ENCODE measurements at places on chromosomes 16 and 17.

- DNase-seq = no peak
Observed at GRCh38 chr17:64500487-64500859, 3.6 kb upstream of the POLG2 start.

DNA sequence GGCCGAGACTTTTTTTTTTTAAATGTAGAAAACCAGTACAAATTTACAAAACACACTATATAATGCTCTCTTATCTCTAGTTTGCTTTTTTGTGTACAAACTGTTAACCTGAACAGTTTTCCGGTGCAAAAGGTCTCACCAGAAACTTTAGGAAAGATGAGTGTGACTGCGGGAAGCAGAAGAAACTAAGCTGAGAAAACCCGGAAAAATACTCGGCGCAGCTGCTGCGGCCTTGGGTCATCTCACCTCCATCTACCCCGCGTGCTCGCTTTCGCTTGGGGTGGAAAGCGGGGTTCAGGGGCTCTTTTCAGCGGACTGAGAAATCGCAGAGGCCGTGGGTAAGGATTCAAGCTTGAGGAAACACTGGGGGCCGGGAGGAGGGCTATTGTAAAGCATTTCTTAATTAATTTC is 1.8 kb downstream of the SALL1 start:
- no peak for DNase-seq

DNA sequence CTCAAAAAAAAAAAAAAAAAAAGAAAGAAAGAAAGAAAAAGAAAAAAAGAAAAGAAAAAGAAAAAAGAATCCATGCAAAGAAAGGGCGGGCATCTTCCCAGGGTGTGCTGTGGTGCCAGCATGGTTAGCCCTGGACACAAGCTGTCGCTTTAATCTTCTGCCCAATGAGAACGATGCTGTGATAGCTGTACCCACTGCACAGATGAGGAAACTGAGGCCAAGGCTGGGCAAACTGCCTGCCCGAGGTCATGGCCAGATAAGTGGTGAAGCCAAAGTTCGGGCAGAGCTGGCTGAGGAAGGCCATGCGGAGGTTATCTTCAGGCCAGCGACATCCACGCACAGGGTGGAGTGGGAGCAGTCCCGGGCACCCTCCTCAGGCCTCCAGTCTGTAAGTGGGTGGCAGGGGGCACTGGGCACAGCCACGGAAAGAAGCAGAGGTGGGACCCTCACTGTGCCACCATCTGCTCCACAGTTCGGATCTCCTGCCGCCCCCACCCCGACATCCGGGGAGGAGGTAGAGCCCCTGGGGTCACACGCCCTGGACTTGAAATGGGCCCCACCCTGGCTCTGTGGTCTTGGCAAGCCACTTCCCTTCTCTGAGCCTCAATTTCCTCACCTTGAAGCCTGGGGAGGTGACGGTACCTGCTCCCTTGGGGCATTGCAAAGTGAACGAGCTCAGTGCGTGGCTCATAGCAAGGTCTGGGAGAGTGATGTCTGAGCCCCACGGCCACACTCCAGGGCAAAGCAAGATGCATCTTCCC is 6.5 kb downstream of the FBXL16 start:
- DNase-seq = no peak

DNA sequence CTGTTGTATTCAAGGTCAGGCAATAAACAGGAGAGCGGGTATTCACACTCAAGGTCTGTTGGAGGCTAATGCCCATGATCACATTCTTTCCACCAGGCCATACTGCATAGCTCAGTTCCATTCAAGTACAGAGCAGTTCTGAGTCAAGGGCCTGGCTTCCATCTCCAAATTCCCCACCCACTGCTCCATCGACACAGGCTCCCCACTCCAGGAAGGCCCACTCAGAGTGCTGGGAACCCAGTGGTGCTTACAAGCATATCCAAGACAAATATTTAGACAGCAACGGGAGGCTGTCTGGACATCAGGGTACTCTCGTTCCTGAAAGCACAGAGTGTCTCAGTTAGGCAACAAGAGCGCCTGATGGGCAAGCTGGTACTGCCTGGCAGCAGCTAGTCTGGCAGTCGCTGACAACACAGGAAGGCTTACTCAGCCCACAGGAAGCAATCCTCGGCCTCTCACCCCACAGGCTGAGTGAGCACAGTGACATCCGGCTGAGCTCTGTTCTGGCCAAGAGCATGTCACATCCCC is 40.9 kb downstream of the RFFL start:
- peak; percentile 86 for DNase-seq

DNA sequence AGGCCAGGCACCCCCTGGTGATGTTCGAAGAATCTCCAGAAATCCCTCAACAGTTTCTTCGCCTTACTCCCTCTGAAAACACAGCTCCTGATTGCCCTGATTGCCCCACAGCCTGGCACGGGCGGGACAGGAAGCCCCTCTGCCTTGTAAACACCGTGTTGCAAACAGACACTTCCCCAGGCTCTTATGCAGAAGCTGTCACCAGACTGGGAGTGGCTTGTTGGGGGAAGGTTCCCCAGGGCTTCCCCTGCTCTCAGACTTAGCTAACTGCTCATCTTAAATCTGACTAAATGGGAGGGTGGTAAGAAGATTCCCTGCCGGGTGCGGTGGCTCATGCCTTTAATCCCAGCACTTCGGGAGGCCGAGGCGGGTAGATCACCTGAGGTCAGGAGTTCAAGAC is 11.2 kb downstream of the PIK3R5 start:
- peak; percentile 93 for DNase-seq

- DNase-seq = no peak
Observed at GRCh38 chr16:50024207-50024606, 818 bp upstream of the CNEP1R1 start.

DNA sequence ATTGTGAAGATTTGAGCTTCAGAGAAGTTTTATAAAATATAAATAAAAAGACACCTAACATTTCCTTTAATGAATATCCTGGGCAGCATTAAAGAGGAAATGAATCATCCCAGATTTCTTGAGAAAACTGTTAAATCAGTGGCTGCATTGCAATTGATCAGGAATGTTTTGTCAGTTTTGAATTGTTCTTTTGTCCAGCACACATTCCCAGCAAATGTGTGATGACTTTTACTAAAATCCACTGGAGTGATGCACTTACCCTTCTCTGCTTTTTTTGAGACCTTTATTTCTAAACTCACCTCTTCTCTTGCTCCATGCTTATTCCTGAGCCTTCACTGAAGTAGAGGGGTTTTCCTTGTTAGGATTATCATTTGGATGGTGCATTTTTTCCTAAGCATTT is 1307.2 kb downstream of the CDH8 start:
- DNase-seq = no peak

GRCh38 chr17:36721560-36722120 is 120.3 kb downstream of the MRM1 start:
- DNase-seq = no peak

DNA sequence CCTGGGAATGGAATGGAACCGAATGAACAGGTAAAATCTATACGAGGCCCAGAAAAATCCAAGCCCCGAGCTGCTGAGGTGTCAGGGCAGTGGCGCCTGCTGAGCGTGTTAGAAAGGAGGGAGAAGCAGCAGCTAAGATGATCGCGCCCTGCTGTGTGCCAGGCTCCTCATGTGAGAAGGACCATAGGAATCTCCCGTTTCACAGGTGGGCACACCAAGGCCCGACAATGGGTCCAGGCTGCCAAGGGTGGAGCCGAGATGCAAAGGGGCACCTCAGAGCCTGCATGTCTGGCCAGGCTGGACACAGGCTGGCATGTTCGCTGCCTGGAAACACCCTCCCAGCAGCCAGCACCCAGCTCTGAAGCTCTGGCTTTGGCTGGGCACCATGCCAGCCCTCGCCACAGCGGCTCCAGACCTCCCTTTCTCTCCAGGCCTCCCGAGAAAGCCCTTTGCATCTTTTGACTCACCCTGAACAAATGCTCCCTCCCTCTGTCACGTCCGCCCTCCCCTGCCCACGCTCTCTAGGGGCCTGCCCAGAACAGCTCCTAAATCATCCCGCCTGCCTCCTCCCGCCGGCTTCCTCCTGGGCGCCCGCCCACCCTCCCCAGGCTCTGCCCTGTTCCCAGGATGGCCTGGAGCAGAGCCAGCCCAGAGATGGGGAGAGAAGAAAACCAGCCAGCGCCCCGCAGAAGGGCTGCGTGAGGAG is 217.8 kb upstream of the GSE1 start:
- DNase-seq = no peak

DNA sequence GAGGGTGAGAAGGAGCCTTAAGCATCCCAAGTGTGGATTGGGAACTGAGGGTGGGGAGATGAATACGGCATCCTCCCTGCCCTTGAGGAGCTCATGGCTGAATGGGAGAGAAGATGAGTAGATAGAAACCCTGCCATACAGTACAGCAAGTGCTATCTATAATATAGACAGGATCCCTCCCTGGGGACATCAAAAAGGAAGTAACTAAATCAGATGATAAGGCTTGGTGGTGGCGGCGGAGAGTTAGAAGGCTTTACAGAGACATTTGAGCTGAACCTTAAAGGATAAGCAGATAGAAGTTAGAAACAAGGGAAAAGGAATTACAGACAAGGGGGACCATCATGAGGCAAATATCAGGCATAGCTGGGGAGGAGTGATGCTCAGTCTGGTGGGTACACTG is 67.5 kb upstream of the TMEM132E start:
- DNase-seq = no peak

DNA sequence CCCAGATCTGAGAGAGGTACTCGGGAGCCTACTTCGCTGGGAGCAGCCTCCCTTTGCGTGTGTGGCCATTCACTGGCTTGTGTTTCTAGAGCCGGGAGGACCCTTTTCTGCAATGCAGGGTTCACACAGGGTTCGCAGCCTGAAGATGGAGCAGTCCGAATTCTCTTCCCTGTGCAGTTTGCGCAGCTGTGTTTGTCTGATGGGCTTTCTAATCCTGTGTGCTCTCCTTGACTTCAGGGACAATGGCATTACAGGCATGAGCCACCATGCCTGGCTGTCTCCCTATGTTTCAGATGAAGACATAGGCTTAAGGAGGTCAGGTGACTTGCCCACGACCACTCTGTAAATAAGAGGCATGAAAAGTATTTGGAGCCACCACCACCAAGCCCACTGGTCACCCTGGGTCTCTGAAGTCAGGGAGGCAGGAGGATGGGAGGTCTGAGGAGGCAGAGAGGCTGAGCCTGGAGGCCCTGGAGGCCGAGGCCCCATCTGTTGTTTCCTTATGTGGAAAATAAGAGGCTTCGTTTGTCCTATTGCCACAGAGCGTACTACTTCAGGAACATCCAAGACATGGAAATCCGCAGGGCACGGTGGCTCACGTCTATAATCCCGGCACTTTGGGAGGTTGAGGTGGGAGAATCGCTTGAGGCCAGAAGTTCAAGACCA is 5.0 kb upstream of the STH start:
- no peak for DNase-seq

GRCh38 chr16:71929048-71929447 is 33.7 kb downstream of the IST1 start:
- no peak for DNase-seq

GRCh38 chr16:56294014-56294413 is 102.7 kb downstream of the GNAO1 start:
- no peak for DNase-seq

- no peak for DNase-seq
Observed at GRCh38 chr17:17350491-17351355, 47.5 kb downstream of the NT5M start.

Measured in CD4-positive, alpha-beta T cell treated with Interleukin-4 for 4 hours (primary cell).